Fibroblast of skin of scalp (primary cell): ENCODE measurements at places on chromosomes 6 and 20.

DNA sequence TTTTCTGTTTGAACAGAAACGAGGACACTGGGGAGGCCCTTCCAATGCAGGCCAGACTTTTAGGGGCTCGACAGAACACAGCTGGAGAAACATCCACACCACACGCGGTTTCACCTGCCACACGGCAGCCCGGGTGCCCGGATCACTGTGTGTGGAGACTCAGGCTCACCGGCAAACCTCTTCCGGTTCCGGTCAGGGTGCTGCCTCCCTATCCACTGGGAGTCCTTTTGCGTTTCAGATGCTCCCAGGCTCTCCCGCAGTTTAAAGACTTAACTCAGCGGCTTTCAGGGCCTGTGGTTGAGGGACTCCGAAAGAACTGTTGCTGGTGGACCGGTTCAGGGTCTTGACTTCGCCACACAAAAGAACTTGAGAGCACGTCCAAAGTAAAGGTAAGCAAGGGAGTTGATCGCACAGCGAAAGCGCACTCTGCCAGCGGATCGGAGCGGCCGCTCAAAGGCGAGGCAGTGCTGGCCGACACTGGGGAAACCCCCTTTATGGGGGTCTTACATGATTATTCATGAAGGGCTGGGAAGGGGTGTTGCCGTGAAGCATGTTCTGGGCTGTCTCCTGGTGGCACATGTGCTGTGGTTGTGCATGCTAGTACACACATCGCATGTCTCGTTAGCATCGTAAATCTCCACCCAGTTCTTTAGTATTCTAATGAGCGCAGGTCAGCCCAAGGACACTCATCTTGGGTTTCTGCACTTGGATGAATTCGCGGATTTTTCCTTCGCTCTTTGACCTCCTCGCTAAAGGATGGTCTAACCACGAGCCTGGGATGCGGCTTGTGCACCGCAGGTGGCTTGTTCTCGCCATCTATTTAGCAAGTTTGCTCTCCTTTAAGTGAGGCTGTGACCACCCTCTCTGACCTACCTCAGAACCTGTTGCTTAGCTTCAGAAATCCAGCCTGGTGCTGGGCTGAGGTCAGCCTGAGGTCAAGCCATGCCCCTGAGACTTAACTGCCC is 180.3 kb downstream of the CDH26 start:
- DNase-seq: peak; percentile 22

- DNase-seq: no peak
Measured at GRCh38 chr6:83307849-83308248, 114.7 kb downstream of the RWDD2A start.

DNA sequence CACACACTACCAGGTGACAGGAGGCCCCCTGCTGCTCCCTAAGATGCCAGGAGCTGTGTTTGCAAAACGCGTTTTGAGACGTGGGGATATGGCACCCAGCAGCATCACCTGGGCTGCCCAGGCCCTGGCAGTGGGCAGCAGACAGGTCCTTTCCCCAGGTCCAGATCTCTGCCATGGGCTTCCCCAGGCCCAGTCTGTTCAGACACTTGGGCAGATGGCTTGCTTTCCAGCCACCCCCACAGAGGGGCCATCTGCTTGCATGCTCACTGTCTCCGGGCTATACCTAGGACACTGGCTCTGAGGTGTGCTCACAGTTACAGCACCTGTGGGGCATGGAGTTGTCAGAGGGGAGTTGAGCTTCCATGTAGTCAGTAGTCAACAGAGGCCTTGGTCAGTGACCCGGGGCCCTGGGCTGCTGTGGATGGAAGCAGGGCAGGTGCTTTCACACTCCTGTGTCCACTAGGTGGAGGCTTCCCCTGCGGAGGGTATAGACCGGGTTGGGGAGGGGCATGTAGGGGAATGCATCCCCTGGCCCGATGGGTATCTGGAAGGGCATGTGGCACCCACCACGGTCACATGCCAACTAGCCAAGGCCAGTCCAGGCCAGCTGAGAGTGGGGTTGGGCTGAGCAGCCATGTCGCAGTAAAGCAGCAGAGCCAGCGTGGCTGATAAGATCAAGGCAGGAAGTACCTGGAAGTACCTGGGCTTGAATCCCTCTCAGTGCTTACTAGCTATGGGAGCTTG is 185.4 kb upstream of the SLC24A3 start:
- DNase-seq: no peak

GRCh38 chr20:62376112-62377063 is 9.3 kb upstream of the LAMA5 start:
- DNase-seq: peak; percentile 70

GRCh38 chr6:57327311-57327710 is 9.9 kb downstream of the PRIM2 start:
- no peak for DNase-seq

- DNase-seq: no peak
Measured at GRCh38 chr6:30826961-30827342, 57.4 kb upstream of the DDR1 start.

DNA sequence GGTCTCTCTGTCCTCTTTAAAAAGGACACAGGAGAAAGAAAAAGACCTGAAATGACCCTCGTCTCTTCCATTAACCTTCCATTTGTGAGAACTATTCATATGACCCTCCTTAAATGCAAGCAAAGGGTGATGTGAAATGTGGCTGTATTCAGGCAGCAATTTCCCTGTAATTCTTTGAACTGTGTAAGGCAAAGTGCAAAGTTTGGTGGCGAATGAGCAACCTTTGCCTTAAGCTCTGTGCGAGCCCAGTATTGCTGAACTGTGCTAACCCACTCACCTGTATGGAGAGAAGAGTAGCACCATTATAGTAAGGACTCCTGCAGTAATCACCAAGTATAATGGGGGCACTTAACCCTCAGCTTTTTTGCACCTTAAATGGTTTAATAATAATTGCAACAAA is 223.4 kb downstream of the PLCB1 start:
- DNase-seq: no peak

GRCh38 chr6:21738180-21739094 is 144.9 kb downstream of the SOX4 start:
- peak; percentile 16 for DNase-seq

GRCh38 chr6:106272287-106272686 is 53.3 kb downstream of the ATG5 start:
- DNase-seq: no peak

DNA sequence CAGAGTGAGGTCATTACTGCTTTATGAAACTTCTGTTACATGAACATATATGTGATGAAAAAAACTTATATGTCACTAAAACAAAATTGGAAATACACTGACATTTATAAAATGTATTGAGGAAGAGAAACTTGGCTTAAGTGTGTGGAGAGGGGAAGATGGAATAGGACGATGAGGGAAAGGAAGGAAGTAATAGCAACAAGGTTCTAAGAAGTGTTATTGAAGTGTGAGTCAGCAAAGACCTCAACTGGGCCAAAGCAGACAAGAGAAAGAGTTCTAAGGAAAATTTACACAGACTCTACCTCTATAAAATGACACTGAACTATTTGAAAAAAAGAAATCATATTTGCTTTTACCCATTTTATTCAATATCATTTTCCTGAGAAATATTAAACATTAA is 38.3 kb downstream of the SNX3 start:
- no peak for DNase-seq

GRCh38 chr20:40663991-40664880 is 24.8 kb downstream of the MAFB start:
- peak; percentile 10 for DNase-seq

- no peak for DNase-seq
Measured at GRCh38 chr6:33211666-33212422, 3.5 kb downstream of the RING1 start.

DNA sequence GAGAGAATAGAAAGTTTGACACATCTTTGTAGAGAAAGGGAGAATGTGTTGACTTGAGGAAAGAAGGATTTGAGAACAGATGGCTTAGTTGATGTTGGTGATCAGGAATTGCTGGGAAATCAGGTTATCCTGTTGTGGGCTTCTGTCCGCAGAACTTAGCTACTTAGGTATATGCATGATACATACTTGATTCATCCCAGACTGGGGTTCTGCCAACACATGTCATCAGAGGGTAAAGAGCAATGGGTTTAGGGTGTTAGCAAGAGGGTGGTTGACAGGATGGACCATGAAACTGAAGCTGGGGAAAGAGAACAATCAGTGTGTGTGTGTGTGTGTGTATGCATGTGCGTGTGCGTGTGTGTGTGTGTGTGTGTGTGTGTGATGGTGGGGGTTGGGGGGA is 50.6 kb upstream of the NELFCD start:
- DNase-seq: no peak

DNA sequence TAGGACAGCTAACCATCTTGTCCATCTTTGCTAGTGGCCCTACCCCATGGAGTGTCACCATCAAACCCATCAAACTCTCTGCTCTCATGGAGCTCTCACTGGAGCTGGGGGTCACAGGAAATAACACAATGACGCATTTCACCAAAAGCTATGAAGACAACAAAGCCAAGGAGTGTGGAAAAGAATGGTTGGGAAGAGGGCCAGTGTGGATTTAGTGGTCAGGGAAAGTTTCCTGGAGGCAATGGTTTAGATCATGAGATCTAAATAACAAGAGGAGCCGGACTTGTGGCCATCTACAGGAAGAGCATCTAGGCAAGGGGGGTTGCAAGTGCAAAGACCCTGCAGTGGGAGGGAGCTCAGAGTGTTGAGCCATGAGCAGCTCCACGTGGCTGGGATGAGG is 189.5 kb downstream of the BMP7 start:
- no peak for DNase-seq

DNA sequence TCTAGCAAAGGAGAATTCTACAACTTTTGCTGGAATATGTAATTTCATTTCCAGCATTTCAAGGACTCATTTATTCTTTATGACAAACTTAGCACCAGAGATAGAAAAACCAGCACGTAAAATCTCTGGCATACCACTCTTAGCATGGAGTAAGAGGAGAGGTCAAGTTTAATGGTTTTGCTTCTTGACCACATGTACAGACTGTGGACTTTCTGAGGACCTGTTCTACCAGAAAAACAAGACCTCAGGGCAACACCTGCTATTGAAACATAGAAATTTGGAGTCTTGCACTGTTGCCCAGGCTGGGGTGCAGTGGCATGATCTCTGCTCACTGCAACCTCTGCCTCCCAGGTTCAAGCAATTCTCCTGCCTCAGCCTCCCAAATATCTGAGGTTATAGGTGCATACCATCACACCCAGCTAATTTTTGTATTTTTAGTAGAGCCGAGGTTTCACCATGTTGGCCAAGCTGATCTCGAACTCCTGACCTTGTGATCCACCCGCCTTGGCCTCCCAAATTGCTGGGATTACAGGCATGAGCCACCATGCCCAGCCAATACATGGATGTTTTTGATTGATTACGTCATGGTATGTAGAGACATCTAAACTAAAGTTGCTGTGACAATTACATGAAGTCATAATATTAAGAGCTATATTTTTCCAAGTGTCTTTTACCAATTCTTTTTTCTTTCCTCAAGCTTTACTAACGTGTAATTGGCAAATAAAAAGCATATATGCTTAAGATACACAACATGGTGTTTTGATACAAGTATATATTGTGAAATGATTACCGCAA is 36.1 kb downstream of the CRYBG1 start:
- no peak for DNase-seq

DNA sequence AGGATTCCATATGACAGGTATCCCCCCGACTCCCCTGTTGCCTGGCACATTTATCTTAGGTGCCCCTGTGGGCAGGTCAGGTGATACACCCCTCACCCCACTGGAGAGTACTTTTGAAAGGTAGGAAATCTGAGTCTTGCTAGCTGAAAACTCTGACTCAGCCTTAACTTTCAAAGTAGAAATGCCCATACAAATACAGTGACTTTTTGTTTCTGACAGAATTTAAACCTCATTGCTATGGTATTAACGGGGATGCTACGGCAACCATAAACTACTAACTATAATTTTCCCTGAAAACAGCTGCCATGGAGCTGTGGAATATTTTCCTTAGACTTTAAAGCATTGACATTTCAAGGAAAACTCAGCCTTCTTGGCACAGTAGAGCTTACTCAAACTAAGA is 536.0 kb downstream of the RFPL4B start:
- DNase-seq: peak; percentile 30

GRCh38 chr20:25070821-25071473 is 11.0 kb downstream of the VSX1 start:
- no peak for DNase-seq

GRCh38 chr6:30533460-30534294 is 22.6 kb downstream of the GNL1 start:
- DNase-seq: no peak

- peak; percentile 28 for DNase-seq
Measured at GRCh38 chr6:132466952-132467351, 46.0 kb downstream of the STX7 start.
